Kidney epithelial cell (primary cell): ENCODE measurements at places on chromosomes 7 and 10.
A peak's percentile ranks its signal among the peaks of the same experiment; 100 is the strongest.

GRCh38 chr7:6026820-6027311 lies 4.3 kb upstream of the ANKRD61 start:
- DNase-seq = no peak

GRCh38 chr7:65992526-65992925 lies 10.5 kb upstream of the GUSB start:
- no peak for DNase-seq

DNA sequence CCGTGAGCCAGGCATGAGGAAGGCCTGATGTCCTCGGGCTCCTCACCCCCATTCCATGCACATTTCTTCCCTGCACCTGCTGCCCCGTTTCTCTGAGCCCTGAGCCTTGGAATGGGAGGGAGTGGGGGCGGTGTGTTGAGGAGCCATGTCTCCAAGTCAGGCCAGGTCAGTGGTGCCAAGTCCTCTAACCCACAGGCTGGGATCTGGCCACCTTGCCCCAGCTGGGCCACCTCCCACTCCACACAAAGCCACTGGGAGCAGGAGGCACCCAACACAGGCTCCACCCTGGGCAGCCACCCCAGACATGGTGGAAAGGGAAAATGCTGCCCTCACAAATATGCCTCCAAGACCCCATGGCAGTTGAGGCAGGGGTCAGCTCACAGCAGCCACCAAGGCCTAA lies 27.7 kb downstream of the ZCCHC24 start:
- no peak for DNase-seq

DNA sequence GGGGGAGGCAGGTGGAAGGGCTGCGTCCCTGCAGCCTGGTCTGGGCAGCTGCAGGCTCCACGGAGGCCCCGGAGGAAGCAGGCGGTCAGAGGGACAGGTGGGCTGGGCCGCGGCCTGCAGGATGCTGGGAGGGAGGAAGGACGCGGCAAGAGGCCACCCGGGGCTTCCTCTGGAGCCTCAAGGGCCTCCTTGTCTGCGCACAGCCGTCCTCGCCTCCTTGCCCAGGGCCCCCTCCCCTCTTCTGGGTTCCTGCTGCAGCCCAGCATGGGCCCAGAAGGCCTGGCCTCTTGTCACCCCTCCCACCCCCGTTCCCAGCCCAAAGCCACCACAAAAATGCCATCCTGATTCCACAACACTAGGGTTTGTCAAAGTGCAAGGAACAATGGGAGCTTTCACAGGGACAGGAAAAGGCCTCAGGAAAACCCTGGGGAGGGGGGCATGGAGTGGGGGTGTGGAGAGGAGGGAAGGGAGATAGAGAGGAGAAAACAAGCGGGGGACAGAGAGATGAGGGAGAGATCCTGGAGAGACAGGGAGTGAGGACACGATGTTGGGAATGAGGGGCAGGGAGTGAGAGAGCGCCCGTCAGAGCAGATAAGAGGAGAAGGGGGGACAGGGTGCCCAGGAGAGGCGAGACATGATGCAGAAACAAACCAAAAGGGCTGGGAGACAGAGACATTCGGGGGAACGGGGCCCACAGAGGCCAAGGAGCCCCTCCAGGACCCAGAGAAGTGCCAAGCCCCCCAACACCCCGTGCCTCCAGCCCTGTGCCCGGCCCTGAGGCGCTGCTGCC lies 41.8 kb downstream of the ZCCHC24 start:
- DNase-seq = no peak

GRCh38 chr7:84528756-84529479 lies 334.3 kb upstream of the SEMA3A start:
- no peak for DNase-seq

GRCh38 chr7:151459726-151460473 lies 20.0 kb upstream of the CRYGN start:
- peak; percentile 73 for DNase-seq

- no peak for DNase-seq
These were observed 43.5 kb downstream of the TLL2 start for GRCh38 chr10:96470116-96470743.

DNA sequence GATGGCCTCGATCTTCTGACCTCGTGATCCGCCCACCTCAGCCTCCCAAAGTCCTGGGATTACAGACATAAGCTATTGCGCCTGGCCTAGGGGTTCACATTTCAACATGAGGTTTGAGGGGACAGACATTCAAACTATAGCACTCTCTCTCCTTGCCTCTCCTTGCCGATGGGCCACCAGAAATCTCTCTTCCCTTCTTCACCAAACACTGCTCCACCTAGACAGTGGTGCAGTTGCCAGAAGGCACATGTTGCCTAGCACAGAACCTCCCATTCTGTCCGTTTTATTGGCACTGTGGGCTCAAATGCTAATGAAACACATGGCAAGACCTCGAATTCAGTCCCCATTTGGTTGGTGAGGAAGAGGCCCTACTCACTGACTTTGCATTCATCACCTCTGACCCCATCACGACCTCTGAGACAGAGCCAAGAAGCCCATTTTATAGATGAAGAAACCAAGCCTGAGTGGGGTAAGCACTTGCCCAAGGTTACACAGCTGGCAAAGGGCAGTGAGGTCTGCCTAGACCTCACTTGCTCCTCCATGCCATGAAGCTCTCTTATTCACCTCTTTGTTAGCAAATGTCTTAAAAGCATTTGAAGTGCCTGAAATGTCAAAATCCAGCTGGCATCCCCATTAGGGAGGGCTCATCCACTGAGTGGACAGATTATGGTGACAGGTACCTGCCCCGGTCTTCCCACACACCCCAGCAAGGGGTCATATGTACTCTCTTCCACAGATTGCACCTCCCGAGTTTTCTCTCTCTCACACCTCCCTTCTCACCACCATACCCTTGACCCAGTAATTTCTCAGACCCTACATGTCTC lies 34.0 kb downstream of the GPRIN2 start:
- no peak for DNase-seq

GRCh38 chr7:106069471-106070200 lies 42.5 kb downstream of the SYPL1 start:
- DNase-seq = no peak

DNA sequence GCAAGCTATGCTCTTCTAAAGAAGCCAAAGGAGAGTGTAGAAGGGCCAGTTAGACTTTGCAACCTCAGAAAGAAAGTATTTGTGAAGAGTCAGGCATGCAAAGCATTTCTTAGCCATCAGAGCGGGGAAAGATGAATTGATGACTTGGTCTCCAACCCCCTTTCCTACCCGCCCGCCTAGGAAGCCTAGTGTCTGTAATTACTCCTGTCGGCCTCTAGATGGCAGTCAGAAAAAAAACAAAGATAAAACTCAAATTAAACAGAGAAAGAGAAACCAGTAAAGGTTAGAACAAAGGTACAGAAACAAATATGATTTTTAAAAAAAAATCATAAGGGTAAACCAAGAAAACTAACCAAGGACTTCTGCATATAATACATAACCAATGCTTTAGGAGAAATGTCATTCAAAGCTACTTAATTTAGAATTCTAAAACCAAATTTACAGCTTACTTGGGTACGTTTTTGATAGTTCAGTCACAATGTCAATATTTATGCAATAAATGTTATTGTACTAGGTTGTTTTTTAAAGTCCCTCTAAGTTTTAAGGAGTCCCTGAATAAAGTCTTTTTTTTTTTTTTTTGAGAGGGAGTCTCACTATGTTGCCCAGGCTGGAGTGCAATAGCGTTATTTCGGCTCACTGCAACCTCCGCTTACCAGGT lies 97.6 kb downstream of the LYZL1 start:
- no peak for DNase-seq

DNA sequence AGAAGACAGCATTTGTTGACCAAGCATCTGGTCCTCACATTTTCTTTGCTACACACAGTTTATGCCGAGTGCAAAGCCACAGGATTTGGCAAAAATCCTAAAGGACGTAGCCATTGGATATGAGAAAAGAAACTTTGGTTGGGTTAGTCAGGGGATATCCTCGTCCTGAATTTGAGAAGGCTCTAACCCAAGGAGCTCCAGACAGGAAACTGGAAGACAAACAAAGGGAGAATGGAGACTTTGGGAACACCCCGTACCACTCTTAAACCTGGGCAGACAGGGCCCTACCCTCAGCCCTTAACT lies 146.6 kb upstream of the FRMD4A start:
- no peak for DNase-seq

DNA sequence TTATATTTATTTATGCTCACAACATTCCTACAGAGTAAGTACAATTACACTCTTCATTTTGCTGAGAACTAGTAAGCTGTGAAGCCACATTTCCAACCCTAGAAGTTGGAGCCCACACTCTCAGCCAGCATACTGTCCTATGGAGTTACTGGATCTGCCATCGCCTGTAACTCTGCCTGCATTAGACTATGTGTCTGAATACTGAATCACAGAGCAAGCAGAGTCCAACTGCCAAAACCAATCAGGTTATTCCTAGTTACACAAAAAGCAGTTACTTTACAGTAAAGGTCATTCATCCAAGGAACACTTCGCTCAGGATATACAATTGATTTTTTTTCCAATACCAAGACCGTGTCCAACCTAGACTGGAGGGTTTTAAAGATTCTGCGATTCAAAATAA lies 21.5 kb downstream of the CTAGE6 start:
- DNase-seq = no peak

DNA sequence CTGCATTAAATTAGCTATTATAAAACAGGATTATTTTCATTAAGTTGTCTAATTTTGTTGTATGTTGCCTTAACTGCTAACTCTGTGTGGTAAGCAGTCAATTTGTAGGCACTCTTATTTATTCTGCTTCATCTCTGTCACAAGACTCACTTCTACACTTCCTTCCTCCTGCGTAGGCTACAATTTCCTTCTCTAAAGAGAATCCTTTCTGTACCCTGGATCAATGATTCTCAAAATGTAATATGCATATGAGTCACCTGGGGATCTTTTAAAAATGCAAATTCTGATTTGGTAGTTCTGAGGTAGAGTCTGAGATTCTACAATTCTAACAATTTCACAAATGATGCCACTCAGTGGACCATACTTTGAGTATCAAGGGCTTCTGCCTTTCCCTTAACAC lies 4.4 kb upstream of the UBE2D1 start:
- DNase-seq = no peak

- DNase-seq = no peak
These were observed 25.7 kb downstream of the ARL5B start for GRCh38 chr10:18684953-18685352.

- DNase-seq = no peak
These were observed 75.0 kb downstream of the POM121L12 start for GRCh38 chr7:53110425-53110824.

DNA sequence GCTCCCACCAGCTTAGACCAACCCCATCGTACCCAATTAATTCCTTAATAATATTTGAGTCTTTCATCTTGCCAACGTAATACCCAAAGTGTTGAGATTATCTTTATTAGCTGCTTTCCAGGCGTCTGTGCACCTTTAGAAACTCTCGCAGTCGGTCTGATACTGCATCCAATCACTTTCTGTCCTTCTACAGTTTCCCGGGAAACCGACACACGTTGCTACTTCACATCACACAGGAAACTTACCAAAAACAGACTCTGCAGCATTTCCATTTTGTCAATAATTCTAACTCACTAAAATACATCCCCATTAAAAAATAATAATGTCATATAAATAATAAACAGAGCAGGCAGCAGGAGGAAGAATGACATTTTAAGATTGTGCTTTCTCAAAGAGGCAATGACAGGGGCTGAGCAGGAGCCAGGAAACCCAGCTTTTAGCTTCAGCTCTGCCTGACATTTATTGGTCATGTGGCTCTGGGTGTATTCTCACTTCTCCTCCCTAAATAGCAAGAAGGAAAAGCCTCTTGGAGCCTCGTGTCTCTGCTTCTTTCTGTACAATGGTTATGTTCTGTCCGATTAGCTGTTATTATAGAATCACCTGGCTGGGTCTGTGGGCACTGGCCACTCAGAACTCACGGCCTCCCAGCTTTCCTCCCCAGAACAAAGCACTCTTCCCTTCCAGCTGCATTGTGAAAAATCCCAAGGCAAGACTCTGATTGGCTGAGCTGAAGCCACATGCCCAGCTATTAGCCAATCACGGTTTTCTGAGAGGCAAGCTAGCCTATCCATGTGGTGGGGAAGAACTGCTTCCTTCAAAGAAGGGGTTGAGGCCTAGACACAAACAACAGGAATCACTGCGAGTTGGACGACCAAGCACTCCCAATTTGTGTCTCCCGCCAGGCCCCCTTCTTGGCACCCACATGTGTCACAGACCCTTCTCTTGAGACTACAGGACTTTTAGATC lies 424.7 kb upstream of the FOXK1 start:
- DNase-seq = no peak

- peak; percentile 18 for DNase-seq
These were observed 357.1 kb downstream of the MAGI2 start for GRCh38 chr7:79096361-79096805.

GRCh38 chr10:13560597-13560996 lies 26.2 kb upstream of the PRPF18 start:
- peak; percentile 94 for DNase-seq

GRCh38 chr10:32210306-32211045 lies 136.5 kb downstream of the EPC1 start:
- DNase-seq = no peak

DNA sequence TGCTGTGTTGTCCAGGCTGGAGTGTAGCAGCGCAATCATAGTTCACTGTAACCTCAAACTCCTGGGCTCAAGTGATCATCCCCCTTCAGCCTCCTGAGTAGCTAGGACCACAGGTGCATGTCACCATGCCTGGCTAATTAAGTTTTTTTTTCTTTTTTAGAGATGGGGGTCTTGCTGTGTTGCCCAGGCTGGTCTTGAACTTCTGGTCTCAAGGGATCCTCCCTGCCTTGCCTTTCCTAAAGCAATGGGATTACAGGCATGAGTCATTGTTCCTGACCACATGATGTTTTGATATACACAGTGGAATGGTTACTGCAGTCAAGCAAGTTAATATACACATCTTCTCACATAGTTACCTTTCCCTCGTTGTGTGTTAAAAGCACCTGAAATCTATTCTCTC lies 140.3 kb downstream of the GPR85 start:
- no peak for DNase-seq

DNA sequence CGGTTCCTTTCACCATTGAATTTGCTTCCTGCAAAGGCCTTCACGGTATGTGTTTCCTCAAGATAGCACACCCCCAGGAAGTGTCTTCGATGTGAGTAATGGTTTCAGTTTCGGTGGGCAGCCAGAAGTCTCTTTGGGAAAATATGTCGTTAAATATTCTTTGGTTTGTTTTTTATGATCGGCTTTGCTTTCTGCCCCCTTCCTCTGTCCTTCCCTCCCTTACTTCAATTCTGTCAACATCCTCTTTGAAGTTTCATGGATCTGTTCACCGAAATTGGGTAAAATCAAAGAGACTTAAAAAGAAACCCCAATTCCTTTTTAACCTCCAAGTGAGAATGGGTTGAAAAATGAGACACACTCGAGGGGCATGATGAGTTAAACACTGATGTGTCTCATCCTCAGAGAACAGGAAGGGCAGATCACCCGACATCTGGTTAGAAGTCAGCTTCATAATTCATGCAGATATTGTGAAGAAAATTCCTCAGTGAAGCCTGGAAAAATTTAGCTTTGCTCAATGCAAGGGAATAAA lies 170.8 kb upstream of the HABP2 start:
- no peak for DNase-seq

- DNase-seq = no peak
These were observed 97.5 kb downstream of the TCF7L2 start for GRCh38 chr10:113047605-113047962.

- DNase-seq = peak; percentile 64
These were observed 58.3 kb upstream of the EGFR start for GRCh38 chr7:54960517-54960916.
